Thymus (tissue), 14 donors: ENCODE measurements at places on chromosomes 13 and 19. TPM values are rescaled to one million over a fixed set of nuclear protein-coding genes. Genes with fewer than 3 reads are reported as not detected.

Gene KLF2
- 16.5 TPM for polyA plus RNA-seq

DNA sequence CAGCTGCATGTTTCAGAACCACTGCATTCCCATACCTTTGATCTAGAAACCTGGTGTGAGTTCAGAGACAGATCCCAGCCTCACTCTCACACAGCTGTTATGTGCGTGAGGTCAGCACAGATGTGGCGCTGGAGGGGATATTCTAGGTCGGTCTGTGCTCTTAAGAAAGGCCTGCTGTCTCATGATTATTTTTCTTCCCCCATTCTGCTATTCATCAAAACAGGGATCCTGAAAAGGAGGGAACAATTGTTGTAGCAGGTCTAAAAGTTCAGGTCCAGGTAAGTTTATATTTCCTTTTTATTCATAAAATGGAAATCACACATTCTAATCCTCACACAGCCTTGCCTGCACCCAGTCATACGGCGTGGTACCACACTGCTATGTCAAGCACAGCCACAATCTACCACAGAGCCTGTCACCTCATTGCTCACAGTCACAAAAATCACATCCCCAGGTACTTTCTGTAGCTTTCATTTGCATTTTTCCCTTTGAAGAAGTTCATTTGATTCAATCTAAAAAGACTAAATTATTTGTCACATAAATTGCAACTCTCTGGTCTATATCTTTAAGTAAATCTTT is 867 bp downstream of the ZNF546 start:
- H3K4me1 ChIP-seq = peaks cover 13% of the 10 kb centered on the region
- H3K27ac ChIP-seq = peak overlapping the region; percentile 78
- peak overlapping the region; percentile 83 for H3K4me3 ChIP-seq
- peak; percentile 12 for DNase-seq

DNA sequence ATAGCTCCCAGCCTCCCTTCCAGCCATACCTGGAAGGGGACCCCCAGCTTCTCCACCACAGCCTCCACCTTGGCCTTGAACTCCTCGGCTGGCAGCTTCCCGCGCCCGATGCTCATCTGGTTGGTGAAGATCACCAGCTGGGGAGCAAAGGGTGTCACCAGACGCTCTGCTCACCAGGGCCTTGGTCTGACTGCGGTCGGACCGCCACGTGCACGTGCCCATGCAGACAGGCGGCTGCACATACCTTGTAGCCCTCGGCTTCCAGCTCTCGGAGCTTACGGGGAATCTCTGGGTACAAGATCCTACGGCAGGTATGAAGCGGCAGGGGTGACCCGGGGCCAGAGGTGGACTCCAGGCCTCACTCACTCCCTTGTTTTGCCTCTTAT is 3.4 kb downstream of the PNKP start:
- DNase-seq = no peak
- no peak overlapping the region for H3K27ac ChIP-seq
- no peak overlapping the region for H3K4me3 ChIP-seq
- no peaks in the 10 kb centered on the region for H3K27me3 ChIP-seq
- peaks cover 54% of the 10 kb centered on the region for H3K36me3 ChIP-seq
- peaks cover 20% of the 10 kb centered on the region for H3K4me1 ChIP-seq

- no peak overlapping the region for H3K4me3 ChIP-seq
- H3K36me3 ChIP-seq = no peaks in the 10 kb centered on the region
- H3K27me3 ChIP-seq = no peaks in the 10 kb centered on the region
- H3K4me1 ChIP-seq = no peaks in the 10 kb centered on the region
Observed at GRCh38 chr13:37074703-37075102, 15.2 kb upstream of the SUPT20H start.
